NCI-H226 (cell line): ENCODE measurements at places on chromosomes 3 and 15.

GRCh38 chr3:135023996-135024658 lies 229.1 kb downstream of the EPHB1 start:
- no peak for DNase-seq

DNA sequence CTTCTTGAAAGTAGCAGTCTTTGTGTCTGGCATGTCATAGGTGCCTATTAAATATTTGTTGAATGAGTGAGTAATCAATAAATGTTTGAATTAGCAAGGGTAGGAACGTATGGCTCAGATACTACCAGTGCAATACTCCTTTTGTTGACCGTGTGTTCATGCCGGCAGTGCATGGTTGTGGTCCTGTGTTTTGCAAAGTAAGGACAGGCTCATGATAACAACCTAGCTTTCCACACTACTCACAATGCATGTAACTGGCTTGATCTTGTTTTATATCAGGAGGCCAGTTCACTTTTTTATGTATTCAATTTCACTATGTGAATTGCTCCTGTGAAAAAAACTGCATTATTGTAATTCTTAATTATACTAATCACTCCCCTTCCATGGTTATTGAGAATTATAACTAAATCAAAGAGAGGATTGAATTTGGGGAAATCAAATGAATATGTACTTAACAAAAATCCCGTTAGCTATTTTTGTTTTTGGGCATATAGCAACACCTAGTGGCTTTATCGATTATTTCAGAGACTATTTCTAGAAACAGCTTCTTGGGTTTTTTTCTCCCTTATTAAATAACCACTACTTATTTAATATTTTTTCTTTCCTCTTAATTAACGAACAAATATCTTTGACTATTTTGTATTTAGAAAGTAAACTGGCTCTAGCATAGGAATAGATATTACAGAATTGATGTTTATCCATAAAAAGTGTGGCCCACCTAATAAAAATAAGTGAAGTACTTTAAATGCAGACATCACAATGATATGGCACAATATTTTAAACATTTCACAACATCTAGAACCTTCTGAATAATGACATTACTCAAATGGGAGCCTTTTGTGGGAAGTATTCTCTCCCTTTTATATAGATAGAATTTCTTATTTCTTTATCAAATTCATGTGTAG lies 218.5 kb downstream of the BBX start:
- no peak for DNase-seq

GRCh38 chr15:58282060-58282708 lies 144.0 kb downstream of the AQP9 start:
- no peak for DNase-seq

GRCh38 chr3:88478460-88478859 lies 328.7 kb downstream of the C3orf38 start:
- no peak for DNase-seq

DNA sequence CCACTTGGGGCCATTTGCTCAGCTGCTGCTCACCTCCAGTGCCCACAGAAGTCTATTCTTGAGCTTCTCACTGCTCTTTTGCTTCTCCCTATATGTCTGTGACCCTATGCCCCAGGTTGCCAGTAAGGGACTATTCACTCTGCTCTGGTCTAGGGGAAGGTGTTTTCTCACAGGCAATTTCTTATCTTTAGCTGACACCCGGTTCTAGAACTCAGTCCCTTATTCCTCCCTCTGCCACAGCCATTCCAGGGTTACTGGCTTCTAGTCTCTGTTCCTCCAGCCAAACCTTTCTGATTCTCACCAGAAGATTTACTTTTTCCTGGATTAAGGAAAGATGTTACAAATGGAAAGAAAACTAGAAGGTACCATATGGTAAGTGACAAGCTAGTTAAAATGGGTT lies 574.0 kb downstream of the NTRK3 start:
- DNase-seq = no peak

GRCh38 chr3:32837789-32838188 lies 20.0 kb downstream of the TRIM71 start:
- DNase-seq = no peak
